ENCODE measurements at places on chromosomes 5 and 9.
A peak's percentile ranks its signal among the peaks of the same experiment; 100 is the strongest.

DNA sequence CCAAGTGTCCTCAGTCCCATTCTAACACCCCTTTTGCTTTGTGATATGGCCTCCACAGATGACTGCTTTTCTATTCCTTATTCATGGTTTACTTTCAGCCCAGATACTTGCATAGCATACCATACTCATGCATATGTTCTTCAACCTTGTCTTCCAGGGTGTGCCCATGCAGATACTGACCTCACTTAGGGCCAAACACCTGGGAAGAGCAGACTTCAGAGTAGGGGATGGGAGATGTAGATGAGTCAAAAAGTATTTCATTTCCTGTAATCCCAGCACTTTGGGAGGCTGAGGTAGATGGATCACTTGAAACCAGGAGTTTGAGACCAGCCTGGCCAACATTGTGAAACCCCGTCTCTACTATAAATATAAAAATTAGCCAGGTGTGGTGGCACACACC lies 58.3 kb downstream of the NRG2 start:
- no peak for DNase-seq

DNA sequence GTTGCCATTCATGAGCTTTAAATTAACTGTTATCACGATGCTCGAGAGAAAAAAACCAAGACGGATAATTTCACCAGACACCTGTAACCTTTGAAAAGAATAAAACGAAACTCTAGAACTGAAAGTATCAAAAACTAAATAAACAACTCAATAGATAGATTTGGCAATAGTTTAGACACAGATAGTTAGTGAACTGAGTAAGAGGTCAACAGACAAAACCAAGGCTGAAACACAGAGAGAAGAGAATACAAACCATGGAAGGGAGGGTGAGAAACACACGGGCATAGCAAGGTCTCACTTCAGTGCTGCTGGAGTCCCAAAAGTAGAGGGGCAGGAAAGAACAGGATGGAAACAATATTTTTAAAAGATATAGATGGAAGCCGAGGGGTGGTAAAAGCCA lies 3.3 kb upstream of the OR2V1 start:
- no peak for DNase-seq

DNA sequence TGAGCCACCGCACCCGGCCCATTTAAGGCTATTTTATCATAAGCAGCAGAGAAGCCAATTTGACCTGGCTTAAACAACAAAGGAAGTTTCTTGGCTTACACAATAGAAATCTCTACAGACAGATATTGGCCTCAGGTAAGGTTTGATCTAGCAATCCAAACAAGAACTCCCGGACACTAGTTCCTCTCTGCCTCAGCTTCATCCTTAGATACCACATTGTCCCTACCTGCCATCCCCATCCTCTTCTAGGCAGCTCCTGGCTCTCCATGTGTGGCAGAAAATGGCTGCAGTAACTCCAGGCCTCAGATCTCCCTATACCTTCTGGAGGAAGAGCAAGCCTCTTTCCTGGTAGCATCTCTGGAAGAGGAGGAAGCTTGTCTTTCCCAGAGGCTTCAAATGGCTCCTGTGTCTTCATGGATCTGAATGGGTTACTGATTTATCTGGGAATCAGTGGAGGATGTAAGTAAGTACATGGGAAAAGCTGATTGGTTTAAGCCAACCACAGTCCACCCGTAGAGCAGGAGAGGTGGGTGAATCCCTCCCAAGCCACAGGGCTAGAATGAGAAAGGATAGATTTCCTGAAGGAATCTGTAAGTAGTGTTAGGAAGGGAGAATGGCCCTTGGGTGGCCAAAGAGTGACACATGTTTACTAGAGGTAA lies 26.7 kb upstream of the AOPEP start:
- no peak for DNase-seq

- DNase-seq = no peak
Measured at GRCh38 chr5:77431286-77431685, 60.8 kb downstream of the WDR41 start.

- DNase-seq = peak; percentile 40
Measured at GRCh38 chr5:32443541-32444430, 754 bp downstream of the ZFR start.

DNA sequence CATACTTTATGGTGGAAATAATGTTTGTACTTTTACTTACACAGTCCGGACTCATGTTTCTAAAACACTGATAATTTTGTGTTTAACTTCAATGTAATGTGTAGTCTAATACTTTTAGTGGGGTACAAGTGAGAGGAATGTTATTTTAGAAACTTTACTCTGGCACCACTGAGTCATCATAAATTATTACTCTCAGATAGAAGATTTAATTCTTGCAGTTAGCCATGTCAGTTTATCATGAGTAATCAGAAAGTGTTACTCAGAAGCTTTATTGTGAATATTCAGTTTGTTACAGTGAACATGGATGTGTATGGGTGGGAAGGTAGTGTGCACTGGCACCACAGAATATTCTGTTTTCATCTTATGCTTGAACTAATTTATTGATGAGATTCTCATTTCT lies 20.0 kb downstream of the OGN start:
- no peak for DNase-seq

DNA sequence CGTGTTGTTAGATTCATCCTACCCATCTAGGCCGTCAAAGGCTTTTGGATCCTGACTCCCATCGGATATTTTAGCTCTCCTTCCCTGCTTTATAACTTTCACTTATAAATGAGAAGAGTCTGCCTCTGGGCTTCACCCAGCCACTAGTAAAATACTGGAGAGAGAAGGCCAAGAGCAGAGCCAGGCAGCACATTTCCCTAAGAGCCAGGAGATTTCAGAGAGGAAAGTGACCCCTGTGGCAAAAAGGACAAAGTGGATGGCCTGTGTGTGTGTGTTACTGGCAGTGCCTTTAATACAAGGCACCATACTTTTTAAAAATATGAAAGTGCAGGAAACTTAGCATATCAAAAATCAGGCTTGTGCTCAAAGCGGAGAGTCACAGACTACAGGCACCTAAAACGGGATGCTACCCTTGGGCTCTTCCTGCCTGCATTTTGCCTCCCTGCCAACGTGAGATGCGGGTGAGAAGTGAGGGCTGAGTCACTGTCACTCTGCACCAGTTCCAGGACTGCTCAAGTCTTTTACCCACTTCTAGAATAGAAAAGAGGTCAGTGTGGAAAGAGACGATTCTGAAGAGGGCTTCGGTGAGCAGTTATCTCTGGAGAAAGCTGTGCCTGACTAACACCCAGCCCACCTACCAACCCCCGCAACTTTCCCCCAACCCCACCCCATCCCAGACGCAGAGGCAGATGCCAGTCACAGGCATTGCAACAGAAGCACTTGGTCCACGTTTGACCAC lies 15.9 kb downstream of the NFIL3 start:
- DNase-seq = no peak

DNA sequence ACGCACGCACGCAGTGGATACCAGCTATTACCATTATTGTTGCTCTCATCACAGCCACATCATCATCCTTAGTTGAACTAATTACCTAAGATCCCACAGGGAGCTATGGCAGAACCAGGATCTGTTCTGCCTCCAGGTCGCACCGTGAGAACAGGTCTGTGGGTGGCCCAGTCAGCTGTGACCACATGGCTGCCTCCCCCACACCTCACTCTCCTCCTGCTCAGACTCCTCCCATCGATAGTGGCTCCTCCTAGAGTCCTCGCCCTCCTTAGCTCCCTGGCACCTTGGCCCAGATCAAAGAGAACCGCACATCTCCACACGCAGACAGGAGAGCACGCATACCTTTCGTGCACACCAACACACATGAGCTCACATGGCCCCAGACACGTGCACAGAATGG lies 32.4 kb upstream of the RPL26L1 start:
- DNase-seq = no peak

DNA sequence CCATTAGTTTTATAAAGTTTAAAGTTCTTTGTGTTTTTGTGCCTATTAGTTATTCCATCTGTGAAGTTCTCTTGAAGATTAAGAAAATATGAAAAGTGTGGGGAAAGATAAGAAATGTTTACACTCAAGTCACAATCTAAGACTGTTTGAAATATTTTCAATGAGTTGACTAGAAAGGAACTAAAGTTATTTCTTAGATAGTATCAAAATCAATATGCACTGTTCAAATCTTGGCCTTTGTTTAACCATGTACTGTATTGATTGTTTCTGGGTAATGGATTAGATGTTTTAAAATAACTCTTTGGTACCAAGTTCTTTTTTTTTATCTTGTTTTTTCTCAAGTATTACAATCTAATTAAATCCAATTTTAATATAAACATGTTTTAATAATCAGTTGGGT lies 46.0 kb downstream of the SMC5 start:
- DNase-seq = no peak

DNA sequence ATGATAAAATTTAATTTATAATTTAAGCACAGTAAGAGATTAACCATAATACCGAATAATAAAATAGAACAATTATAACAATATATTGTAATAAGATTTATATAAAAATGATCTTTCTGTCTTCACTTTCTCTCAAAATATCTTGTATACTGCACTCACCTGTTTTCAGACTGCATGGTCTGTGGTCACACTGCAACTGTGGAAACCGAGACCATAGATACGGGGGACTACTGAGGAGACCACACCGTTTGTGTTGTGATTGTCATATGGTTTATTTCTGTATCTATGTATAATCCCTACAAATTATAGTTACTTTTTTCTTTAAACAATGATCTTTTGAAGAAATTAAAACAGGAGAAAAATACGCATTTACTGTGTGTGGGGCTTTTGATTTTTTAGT lies 78.8 kb upstream of the TNFAIP8 start:
- DNase-seq = no peak

- no peak for DNase-seq
Measured at GRCh38 chr9:118401546-118401945, 697.3 kb downstream of the TLR4 start.

DNA sequence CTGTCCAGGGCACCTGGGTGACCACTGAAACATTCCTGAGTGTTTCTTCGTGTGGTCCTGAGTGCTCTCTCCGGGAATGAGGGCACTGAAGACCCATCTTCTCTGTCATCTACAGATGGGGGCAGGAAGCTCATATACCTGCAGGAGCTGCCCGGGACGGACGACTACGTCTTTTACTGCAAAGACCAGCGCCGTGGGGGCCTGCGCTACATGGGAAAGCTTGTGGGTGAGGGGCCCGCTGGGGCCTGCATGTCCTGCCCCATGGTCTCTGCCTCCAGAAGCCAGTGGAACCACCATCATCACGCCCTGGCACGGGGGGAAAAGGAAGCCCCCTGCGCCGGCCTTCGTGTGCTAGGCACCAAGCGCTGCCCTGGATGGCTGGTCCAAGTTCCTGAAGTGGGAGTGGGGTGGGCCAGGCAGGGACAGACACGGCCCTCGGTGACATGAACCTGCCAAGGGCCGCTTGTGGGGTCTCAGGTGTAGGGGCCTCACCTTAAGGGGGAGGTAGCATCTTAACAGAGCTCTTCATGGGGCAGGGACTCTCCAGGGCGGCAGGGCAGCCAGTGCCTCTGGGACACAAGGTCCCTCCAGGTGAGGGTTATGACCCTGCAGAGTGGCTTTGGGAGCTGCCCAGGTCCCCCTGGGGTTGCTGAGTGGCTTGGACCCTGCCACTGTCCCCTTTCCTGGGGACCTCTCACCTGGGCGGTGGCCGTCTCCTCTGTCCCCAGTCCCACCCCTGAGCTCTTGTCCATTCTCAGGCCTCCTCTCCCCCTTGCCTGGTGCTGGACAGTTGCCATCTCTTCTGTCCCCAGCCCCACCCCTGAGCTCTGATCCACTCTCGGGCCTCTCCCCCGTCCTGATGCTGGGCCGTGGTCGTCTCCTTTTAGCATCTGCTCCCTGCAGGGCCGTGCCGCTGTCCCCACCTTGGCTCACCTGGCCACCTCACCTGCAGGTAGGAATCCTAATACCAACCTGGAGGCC lies 2.1 kb downstream of the OBP2A start:
- DNase-seq = no peak
